SJSA1 (cell line): ENCODE measurements at places on chromosomes 3 and 15. TPM values are rescaled to one million over a fixed set of nuclear protein-coding genes. Genes with fewer than 3 reads are reported as not detected.

ADCY5 gene
- 0.16 and 0.82 TPM in 2 replicates for total RNA-seq

SLC22A14 gene
- total RNA-seq, result not detected in 2 replicates

DNA sequence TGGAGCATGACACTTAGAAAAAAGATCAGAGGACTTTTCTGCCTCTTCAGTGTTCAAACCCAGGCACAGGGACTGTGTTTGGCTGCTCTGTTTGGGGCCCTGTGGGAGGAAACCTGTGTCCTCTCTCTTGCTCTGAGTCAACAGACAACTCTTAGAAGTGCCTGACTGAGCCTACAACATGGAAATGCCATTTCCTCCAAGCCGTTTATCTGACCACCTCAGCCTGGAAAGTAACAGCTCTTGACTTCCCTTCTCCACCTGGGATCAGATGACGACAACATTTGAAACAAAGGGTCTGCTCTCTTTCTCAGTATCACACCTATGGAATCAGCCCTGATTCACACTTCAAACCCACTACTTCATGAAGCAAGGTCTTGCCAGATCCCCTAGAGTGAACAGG lies 91.3 kb upstream of the CTDSPL start:
- H3K4me1 ChIP-seq, result peaks cover 10% of the 10 kb centered on the region
- no peak overlapping the region for H3K4me3 ChIP-seq
- H3K27ac ChIP-seq, result no peak overlapping the region
- no peak for DNase-seq
- no peaks in the 10 kb centered on the region for H3K36me3 ChIP-seq

DNA sequence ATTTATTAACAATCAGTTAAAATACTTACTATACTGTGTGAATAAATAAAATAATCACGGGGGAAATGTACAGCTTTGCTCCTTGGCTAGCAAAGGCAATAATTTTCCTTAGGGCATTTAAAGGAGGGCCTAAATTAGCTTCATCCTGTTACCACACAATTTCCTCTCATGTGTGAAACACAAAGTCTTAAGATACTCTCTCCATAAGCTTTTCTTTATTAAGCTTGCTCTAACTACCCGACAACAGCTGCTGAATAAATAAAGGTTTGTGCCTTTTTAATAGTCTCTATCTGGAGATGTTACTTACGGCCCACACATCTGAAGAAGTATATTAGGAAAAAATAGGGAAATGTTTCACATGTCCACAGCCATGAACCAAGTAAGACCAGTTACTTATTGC lies 29.7 kb downstream of the ZNF106 start:
- no peak for DNase-seq
- peaks cover 32% of the 10 kb centered on the region for H3K36me3 ChIP-seq
- no peaks in the 10 kb centered on the region for H3K27me3 ChIP-seq
- H3K4me3 ChIP-seq, result no peak overlapping the region

GRCh38 chr3:120111898-120112297 lies 17.7 kb upstream of the GSK3B start:
- no peak overlapping the region for H3K27ac ChIP-seq
- peaks cover 27% of the 10 kb centered on the region for H3K4me1 ChIP-seq
- H3K27me3 ChIP-seq, result no peaks in the 10 kb centered on the region
- no peak for DNase-seq

- no peak overlapping the region for H3K4me3 ChIP-seq
- peaks cover 60% of the 10 kb centered on the region for H3K4me1 ChIP-seq
- H3K36me3 ChIP-seq, result peaks cover 67% of the 10 kb centered on the region
- DNase-seq, result no peak
- no peak overlapping the region for H3K27ac ChIP-seq
- no peaks in the 10 kb centered on the region for H3K27me3 ChIP-seq
These were observed 73.8 kb downstream of the AAGAB start for GRCh38 chr15:67180514-67181191.

DNA sequence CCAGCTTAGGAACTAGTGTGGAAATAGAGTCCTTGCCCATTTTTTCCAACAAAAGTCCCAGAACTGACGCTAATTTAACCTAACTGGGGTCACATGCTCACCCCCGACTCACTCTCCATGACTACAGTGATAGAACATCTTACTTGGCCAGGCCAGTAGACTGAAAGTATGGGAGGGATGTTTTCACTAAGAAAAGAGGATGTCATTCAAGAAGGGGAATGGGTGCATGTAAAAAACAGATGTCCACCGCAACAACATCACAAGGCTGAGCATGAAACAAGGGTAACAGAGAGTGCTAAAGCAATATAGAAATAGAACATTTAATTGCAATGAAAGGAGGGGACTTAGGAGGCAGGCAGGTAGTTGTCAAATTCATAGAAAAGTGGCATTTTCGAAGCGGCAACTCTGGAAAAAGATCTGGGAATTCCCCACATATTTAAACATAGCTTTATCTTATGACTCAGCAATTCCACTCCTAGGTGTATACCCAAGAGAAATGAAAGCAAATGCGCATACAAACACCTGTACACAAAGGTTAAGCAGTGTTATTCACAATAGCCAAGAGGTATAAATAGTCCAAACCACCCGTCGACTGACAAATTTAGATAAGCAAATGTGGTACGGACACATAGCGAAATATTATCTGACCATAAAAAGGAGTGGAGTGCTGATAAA lies 41.1 kb upstream of the UBE2E2 start:
- peak overlapping the region; percentile 20; the same call in 1 of the 2 replicates for H3K27ac ChIP-seq
- no peaks in the 10 kb centered on the region for H3K27me3 ChIP-seq
- H3K4me1 ChIP-seq, result peaks cover 35% of the 10 kb centered on the region
- no peaks in the 10 kb centered on the region for H3K36me3 ChIP-seq
- DNase-seq, result peak; percentile 22

DNA sequence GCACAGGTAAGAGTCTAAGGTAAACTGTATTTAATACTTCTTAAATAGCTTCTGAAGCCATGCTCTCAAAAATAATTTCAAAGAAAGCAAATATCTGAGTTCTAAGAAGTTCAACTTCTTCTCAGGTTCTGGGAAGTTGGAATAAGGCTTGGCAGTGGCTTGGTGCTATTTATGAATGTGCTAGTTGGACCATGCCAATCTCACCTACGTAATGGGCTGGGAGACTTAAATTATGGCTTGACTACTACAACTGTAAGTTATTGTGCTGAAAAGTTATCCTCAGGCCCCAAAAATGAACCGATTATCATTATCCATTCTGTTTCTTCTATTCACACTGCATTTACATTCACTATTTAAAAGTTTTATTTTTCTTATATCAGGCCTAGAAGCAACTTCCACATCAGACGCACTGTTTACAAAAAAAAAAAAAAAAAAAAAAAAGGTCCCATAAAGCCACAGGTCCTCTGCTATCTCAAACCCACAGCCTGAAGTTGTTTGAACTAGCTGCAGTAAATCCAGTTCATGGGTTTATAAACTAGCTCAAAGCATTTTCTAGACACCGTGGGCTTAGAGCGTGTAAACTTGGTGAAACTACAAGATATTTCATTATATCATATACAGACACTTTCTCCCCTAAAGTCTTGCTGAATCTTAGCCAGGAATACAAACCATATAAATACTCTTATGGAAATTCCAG lies 3.4 kb downstream of the LRIG1 start:
- H3K4me1 ChIP-seq, result peaks cover 25% of the 10 kb centered on the region
- H3K4me3 ChIP-seq, result no peak overlapping the region
- H3K27ac ChIP-seq, result no peak overlapping the region
- peaks cover 9% of the 10 kb centered on the region for H3K36me3 ChIP-seq
- H3K27me3 ChIP-seq, result no peaks in the 10 kb centered on the region
